Activated CD4-positive, alpha-beta T cell treated with anti-CD3 and anti-CD28 coated beads, Interleukin-2, amount 10 ng/mL, durations not matched to agents 24 days and 14 days (primary cell): ENCODE measurements at places on chromosomes 4 and X.

- DNase-seq: no peak
Measured at GRCh38 chr4:174613979-174614378, 91.7 kb upstream of the HPGD start.

DNA sequence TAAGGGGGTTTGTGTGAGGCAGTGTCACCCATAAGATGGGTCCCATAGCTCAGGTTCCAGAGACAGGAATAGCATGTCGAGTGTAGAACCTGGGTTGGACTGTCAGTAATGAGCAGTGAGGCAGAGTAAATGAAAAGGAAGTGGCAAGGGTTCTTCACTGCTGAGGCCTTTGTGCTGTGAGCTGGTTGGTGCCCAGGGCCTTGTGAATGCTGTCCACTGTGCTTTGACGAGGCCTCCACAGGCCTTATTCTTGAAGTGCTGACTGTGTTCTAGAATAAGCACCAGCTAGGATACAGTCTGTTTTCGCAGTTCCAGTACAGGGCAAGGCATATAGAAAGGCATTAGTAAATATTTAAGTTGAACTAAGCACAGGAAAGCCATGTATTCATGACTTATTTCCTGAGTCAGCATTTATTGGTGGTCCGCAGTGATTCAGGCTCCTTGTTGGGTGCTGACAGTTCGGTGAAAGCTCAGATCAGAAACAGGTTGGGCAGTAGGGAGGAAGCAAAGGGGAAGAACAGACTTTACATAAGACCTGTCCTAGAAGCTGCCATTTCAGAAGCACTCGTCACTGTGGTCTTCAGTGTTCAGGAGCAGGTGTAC is 25.6 kb upstream of the TADA2B start:
- DNase-seq: no peak

DNA sequence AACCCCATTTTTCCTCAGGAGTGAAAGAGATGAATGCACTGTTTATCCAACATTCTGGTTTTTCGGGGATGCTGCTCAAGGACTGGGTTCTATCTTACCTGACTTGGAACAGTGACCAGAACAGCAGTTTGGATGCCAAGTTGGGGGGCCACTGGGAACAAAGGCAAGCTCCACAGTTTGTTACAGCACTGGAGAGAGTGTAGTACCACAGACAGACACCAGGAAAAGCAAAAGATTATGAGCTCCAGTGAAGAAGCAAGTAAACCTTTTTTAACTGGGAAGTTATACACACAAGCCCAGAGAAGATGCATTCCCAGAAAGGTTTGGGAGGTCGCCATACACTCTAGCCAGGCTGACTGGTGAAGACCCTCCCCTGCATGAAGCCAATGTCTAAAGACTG is 13.6 kb downstream of the C4orf36 start:
- no peak for DNase-seq

GRCh38 chr4:75710246-75710645 is 14.1 kb upstream of the USO1 start:
- DNase-seq: no peak

DNA sequence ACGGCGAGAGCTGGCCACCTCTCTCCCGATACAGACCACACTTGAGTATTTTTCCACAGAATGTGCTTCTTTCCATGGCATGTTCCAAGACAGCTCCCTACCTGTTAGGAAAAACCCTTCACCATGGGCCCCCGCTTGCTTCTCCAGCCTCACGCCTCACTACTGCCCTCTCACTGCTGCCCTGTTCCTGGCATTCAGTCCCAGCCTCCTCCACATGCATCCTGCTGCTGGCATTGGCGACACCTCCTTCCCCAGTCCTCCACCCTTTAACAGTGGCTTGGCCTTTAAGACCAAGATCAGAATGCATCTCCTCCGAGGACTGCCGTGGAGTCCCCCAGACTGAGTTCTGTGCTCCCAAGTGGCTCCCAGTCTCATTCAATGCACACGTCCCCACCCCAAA is 10.7 kb downstream of the PNMA6F start:
- DNase-seq: no peak

- DNase-seq: no peak
Measured at GRCh38 chr4:56764775-56765174, 56.7 kb downstream of the SPINK2 start.

DNA sequence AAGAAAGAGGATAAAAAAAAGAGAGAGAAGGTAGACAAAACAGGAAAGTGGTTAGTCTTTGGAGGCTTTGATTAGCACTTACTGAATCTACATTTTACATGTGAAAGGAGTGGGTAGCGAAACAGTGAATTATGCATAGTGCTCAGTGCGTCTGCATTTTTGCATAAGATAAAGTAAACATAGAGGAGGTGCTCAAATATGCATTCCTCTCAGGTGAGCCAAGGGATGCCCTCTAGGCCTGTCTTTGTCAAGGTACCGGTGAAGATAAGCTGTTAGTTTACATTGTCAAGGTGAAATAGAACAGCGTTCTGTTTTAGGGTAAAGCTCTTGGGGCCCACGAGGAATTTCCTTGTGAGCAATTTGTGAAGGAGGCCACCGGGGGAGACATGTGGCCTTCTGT is 260.6 kb downstream of the TRIML1 start:
- no peak for DNase-seq

DNA sequence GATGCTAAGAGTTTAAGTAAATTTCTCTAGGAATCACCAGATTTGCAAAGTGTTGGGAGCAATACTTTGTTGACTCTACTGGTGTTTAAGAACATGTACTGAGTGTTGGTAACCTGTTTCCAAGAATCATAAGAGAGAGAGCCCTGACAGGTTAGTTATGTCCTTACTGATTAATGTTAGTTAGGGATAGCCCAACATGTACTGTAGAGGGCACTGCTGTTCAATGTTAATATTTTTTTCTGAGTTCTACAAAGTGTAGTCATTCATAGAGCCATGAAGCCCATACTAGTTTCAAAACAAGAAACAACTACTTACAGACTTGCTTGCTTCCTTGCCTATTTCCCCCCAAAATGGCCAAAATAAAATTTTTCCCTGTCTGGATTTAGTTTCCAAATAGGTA is 11.9 kb downstream of the TMPRSS11D start:
- DNase-seq: no peak

DNA sequence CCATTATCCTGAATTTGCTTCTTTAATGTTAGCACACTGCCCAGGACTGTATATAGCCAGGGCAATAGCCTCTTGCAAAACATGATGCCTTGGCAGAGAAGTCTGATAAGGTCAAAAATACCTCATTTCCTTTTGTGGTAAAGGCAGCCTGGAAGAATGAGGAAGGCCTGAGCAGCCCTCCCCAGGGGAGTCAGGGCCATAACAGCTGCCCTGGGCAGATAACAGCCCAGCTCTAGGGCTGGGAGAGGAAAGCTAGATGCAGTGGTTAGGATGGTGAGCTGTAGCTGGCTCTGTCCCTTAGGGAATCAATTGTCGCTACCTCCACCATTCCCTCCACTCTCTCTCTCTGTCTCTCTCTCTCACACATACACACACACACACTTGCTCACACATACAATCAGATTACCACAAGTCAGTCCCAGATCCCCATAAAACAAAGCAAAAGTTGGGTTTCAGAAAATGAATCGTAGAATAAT is 29.2 kb downstream of the EFHC2 start:
- no peak for DNase-seq

DNA sequence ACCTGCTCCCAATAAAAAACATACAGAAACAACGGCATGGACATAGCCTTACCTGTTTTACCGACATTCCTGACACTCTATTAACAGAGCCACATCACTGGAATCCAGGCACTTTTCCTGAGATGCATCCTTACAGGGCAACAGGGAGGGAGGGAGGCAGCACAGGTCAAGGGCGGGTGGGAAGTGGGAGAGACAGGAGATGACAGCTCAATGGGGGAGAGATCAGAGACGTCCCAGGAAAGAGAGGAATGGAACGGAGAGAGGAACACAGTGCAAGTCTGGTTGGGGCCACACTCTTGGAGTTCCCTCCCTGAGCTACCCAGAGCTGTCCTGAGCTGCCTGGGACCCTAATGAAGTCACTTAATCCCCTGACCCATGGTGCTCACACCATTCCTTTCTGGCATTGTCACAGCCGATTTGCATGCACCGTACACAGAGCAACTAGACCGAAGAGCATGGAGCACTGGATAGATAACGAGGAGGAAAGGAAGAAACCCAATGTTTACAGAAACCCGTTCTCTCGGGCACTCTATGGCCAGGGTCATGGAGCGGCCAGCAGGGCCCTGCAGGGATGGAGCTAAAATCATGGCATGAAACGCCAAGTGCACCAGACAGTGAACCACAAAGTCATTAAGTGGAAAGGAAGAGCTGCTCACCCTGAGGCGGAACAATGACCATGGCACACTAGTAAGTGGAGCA is 93.1 kb downstream of the NSUN7 start:
- DNase-seq: no peak

GRCh38 chr4:81146466-81146865 is 68.6 kb downstream of the PRKG2 start:
- no peak for DNase-seq

- DNase-seq: no peak
Measured at GRCh38 chrX:71454222-71454621, 78.7 kb upstream of the OGT start.
